ENCODE measurements at places on chromosomes 2 and 18. TPM values are rescaled to one million over a fixed set of nuclear protein-coding genes. Genes with fewer than 3 reads are reported as not detected.
A peak's percentile ranks its signal among the peaks of the same experiment; 100 is the strongest.

DNA sequence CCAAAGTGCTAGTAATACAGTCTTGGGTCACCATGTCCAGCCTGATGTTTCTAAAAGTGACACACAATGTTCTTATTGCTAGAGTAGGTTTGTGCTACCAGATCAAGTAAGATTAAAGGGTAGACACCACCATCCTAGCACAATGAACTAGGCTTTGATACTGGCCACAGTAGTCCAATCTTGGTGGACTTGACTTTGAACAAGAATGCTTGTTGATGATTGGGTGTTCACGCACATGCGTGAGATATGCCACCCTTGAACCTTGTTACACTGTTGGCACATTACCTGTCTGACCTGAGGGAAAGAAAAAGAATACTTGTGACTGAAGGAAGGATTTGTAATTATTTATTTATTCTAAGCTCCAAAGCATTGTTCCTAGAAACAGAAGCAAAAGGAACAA, 72.1 kb upstream of the EMILIN2 start:
- no peak for DNase-seq

- no peak for DNase-seq
These were observed 42.7 kb upstream of the ITM2C start for GRCh38 chr2:230821991-230822520.

GRCh38 chr2:163812926-163813520, 77.2 kb upstream of the FIGN start:
- DNase-seq: no peak

GRCh38 chr2:228131833-228132232, 49.7 kb downstream of the SPHKAP start:
- peak; percentile 4 for DNase-seq

- no peak for DNase-seq
These were observed 37.9 kb upstream of the GPC1 start for GRCh38 chr2:240397542-240397916.

Gene MEP1B
- total RNA-seq: not detected

- DNase-seq: peak; percentile 52
These were observed 354.6 kb upstream of the SETBP1 start for GRCh38 chr18:44325903-44326635.

- DNase-seq: no peak
These were observed 71.4 kb upstream of the LDLRAD4 start for GRCh38 chr18:13147130-13147529.

Gene AOX1
- total RNA-seq: 0.65 TPM

DNA sequence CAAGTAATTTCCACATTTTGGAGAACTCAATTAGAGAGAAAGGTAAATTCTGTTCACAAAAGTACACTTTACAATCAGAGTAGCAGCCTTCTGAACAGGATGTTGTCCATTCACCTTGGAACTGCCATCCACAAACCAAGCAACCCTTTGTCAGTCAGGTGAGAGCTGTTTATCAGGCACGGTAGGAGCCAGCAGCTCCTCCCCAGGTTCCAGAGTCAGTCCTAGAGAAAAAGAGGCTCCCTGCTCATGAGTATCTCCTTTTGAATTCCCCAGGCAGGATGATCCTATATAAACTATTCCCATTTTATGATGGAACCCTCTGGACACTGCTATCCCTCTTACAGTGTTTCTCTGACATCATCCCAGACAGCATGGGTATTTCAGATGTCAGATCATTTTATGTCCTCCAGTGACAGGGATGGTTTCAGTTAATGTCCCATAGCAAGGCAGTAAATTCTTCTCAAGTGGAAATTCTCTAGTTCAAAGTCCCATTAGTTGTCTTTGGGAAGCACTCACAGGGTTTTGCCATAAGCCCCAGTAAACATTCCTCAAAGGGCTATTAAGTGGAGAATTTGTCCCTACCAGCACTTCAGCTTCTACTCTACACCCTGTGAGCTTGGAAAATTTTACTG, 34.5 kb upstream of the CSRNP3 start:
- DNase-seq: no peak

GRCh38 chr2:24352664-24353063, 7.7 kb downstream of the ITSN2 start:
- DNase-seq: no peak

Gene MYOM1
- total RNA-seq: 0.89 TPM

DNA sequence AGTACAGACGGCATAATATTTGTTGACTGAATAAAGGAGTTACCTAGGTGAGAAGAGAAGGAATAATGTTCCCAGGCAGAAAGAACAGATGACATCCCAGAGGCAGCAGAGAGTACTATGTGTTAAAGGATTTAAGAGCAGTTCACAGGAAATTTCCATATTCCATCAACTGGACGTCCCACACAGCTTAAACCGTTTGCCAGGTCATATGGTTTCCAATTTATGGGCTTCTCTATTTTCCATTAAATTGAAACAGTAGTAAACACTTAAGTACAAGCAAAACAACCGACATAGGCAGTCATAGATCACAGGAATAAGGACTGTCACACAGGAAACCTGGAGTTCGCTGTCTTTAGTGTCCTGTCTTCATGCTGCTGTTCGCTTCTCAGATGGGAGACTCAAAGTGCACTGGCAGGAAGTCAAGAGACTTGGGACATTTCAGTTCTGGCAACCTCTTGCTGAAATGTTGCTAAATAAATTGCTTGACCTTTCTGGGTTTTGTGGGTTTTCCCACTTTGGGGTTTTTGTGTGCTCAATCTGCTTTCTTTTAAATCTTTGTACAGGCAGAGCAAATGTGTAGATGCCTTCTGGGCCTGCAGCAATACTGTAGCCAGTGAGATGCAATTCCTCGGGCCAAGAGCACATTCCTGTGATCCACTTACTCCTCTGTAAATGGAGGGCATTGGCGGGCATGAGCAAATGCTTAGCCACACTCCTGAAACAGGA, 5.8 kb upstream of the PIEZO2 start:
- no peak for DNase-seq

Gene ANKRD30BL
- total RNA-seq: not detected

Gene MLPH
- total RNA-seq: 1.2 TPM

- no peak for DNase-seq
These were observed 267.2 kb downstream of the ZEB2 start for GRCh38 chr2:144252694-144253093.

Gene SNX17
- 82.1 TPM for total RNA-seq

Gene SCYGR1
- not detected for total RNA-seq

DNA sequence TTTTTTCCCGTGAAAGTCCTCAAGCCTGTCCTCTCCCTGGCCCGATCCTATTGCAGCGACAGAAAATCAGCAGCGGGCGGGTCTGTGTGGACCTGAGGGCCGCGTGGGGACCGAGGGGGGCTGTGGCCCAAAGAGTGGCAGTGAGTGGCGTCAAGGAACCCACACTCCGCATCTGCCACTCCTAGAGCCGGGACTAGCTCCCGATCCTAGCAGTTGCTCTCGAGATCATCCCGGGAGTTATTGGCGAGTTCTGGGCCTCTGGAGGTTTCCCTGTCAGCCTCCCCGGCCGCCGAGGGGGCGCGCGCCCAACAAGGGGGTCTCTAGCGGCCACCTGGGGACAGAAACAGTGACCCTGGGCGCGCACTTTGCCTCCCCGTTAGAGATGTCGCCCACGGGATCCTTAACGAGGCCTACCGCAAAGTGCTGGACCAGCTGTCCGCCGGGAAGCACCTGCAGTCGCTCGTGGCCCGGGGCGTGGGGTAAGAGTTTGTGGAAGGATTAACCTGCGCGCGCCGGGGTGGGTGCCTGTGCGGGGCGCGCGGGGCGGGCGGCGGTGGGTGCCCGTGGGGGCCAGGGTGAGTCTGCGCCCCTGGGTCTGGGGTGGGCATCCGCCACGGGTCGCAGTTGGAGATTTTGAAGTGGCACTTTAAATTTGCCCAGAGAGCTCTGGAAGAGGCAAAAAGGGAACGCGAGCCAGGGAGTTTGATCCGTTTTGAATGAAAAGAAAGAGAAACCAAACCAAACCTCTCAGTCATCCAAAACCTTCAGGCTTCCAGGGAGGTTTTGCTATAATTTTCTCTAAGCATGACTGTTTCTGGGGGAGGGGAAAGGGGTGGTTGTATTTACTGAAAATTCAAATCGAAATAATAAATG, 3.5 kb downstream of the ADCYAP1 start:
- peak; percentile 18 for DNase-seq

- DNase-seq: peak; percentile 58
These were observed 12.1 kb downstream of the DOCK10 start for GRCh38 chr2:225030203-225030602.

Gene GKN2
- not detected for total RNA-seq

- no peak for DNase-seq
These were observed 155.7 kb downstream of the MTCL1 start for GRCh38 chr18:8860845-8861642.

Gene CDK5R2
- not detected for total RNA-seq

DNA sequence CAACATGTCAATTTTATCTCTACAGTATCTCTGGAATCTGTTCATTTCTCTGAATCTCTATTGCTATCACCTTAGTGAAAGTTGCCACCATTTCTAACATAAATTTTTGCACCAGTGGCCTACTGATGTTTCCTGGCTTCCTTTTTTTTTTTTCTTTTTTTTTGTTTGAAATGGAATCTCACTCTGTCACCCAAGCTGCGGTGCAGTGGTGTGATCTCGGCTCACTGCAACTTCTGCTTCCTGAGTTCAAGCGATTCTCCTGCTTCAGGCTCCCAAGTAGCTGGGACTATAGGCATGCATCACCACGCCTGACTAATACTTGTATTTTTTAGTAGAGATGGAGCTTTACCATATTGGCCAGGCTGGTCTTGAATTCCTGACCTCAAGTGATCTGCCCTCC, 35.1 kb downstream of the KCNJ13 start:
- no peak for DNase-seq

DNA sequence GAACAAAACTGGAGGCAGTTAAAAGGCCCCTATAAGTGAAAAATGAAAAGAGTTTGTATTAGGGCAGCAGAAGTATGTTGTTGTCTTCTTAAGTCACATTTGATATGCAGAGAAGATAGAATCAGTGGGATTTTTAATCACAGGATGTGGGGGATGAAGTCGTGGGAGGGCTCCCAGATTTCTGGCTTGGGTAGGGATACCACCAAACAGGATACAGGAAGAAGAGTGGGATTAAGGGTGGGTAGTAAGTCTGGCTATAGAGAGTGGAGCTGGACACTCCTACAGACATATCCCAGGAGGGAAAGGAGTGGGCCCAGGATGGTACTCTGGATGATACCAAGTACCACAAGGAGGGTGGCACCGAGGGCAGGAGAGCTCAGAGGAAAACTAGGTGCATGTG, 99.3 kb downstream of the GAREM1 start:
- no peak for DNase-seq

DNA sequence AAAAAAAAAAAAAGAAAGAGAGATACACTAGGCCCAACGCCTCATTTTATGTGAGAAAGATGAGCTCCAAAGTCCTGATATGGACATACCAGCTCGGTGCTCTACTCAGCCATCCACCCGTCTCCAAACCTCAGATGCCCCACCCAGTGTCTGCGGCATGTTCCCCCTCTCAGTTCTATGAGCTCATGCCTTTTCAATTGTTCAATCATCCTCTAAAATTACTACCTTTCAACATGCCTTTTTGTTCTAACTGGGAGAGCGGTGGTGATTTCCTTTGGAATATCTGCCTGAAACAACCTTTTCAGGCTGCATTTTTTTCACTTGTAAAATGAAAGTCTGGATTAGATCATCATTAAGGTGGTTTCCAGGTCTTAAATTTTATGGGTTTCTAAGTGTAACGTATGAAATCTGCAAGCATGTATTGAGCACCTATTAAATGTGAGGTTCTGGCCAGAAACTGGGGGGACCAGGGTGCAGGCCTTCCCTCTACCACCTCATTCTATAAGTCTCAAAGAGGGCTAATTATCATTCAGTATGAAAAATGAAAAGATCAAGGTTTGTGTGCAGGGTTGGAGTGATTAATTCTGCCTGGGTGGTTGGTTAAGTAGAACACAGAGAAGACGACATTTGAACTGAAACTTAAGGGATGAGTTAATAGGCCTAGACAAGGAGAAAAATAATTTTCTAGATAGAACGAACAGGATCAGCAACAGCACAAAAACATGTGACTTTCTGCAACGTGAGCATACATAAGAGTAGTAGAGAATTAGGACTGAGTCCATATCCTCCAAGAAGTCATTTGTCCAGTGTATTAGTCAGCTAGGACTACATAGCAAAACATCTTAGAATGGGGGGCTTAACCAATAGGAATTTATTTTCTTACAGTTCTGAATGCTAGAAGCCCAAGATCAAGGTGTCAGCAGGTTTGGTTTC, 87.4 kb upstream of the GLS start:
- DNase-seq: peak; percentile 37

- no peak for DNase-seq
These were observed 55.7 kb downstream of the BCL2L11 start for GRCh38 chr2:111176388-111176787.

GRCh38 chr2:205650450-205650849, 31.9 kb upstream of the NRP2 start:
- no peak for DNase-seq

Gene CWC22
- 25.3 TPM for total RNA-seq

- DNase-seq: no peak
These were observed 54.1 kb upstream of the ACYP2 start for GRCh38 chr2:54061272-54061671.

Gene ANKRD29
- total RNA-seq: 0.21 TPM

Gene GPBAR1
- total RNA-seq: 0.40 TPM

- no peak for DNase-seq
These were observed 25.5 kb upstream of the RALBP1 start for GRCh38 chr18:9449600-9450414.

DNA sequence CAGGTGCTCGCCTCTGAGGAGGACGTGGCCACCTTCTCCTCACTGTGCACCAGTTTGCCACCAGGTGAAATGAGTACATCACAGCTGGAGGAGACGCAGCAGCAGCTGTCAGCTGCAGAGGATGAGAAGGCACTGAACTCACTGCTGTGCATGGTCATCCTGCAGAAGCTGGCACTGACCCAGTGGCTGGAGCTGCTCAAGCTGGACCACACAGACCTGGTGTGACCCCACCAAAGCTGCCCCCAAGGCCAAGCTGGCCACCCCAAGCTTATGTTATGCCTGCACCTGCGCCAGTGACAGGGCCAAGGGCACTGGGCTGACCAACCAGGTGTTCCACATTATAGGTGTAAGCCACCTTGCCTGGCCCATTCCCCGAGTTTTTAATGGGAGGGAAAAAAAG, 19.3 kb downstream of the CLK1 start:
- DNase-seq: no peak

Gene SYT4
- not detected for total RNA-seq

DNA sequence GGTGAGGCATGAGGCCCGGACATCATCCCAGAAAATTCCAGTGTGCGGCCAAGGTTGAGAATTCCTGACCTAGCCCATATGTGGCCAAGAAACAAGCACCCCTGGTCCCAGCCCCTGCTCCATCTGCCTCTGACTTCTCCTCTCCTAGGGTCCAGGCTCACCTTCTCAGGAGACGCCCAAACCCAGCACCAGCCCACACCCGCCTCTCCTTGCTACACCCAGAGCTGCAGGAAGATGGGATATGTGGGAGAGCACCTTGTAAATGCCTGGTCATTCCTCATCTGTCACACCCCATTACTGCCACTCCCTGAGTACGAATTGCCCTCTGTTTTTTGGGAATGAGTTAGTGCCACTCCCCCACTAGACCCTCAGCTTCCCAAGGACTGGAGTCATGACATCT, 7.3 kb upstream of the ATP6V1B1 start:
- DNase-seq: no peak
